ENCODE measurements at places on chromosomes 12 and 14.
A peak's percentile ranks its signal among the peaks of the same experiment; 100 is the strongest.

DNA sequence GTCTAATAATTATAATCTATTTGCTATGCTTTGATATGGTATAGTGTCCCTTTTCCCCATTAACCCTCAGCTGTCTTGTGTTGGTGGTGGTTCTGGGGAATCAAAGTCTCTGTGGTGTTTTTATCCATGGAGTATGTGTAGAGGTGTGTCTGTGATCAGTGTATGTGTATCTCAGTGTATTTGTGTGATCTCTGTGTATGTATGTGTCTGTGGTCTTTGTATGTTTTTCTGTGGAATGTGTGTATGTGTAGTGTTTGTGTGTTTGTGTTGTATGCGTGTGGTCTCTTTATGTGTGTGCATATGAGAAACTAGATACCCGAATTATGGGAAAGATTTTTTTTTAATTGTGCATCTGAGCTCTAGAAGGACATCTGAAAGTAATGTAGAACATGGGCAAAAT is 1.1 kb downstream of the GPR33 start:
- no peak for DNase-seq

DNA sequence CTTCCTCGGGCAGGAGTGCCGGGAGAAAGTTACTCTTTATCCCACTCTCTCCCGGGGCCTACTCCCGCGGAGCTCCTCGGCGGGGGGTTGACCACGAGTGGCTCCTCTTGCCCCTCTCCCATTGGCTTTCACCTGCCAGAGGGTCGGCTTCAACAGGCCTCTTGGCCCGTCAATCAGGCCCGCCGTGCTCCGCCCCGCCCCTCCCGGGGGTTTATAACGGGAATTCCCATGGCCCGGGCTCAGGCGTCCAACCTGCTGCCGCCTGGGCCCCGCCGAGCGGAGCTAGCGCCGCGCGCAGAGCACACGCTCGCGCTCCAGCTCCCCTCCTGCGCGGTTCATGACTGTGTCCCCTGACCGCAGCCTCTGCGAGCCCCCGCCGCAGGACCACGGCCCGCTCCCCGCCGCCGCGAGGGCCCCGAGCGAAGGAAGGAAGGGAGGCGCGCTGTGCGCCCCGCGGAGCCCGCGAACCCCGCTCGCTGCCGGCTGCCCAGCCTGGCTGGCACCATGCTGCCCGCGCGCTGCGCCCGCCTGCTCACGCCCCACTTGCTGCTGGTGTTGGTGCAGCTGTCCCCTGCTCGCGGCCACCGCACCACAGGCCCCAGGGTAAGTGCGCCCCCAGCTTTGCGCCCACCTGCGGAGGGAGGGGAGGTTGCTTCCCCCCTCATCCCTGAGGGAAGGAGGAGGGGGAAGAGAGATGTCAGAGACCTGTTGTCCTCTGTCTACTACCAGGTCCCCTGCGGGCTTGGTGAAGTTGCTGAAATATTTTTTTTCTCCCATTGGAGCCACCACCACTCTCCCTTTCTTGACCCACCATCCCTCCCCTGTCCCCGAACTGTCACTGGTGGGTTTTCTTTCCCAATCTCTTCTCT is at the start of gene SMOC1:
Gene SMOC1, plus strand, starts transcription at position 242 of the 869 bp plus-strand sequence. Its CDS starts 263 bp downstream, at position 505.
- peak; percentile 18 for DNase-seq

DNA sequence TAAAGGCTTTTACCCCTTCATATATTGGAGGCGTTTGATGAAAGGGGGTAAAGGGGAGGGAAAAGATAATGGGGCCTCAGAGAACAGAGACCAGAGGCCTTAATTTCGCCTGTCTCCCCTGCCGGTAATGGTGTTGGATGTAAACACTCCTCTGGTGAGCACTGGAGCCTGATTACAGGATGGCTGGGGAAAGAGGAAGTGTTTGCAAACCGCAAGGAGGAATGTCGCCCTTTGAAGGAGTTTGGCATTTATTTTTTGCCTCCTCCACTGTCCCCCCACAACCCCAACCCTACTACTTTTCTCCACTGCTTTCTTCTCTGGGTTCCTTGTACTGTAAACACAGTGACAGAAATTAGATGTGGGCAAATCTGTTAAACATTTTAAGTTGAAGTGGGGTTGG is 211.9 kb upstream of the TBX3 start:
- no peak for DNase-seq

DNA sequence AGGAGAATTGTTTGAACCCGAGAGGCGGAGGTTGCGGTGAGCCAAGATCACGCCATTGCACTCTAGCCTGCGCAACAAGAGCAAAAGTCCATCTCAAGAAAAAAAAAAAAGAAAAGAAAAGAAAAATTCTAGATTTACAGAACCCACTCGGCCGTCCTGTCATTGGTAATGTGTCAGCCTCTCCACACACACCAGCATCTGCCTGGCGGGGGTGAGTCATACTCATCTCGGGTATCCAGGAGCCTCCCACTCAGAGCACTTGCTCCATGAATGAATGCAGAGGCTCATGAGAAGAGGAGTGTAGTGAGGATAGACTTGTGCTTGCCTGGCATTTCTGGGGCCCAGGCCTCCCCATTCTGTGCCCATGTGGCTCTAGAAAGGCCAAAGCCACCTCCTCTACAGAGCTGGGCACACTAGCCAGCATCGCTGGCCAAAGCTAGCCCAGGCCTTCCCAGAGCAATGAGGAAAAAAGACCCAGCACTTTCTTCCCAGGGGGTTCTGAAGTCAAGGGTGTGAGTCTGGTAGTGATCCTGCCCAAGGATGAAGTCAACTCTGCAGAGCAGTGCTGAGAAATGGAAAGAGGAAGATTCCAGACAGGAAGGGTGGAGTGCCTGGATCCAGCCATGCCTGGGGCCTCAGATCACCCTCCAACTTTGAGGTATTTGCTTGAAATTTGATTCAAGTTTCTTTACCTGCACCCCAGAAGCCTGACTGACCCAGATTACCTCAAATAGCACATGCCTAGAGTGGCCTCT is 31.2 kb upstream of the KLC1 start:
- DNase-seq, result no peak

DNA sequence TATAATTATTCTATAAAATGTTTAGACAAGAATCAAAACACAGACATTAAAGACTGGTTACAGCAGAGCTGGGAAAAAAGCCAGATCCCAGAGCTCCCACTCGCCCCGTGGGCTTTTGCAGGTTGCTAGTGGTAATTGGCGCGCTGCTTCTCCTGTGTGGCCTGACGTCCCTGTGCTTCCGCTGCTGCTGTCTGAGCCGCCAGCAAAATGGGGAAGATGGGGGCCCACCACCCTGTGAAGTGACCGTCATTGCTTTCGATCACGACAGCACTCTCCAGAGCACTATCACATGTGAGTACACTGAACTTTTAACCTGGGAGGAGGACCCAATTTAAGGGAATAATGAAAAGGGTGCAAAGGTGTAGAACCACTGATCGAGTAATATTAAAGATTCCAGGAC is 7.5 kb downstream of the TMEM52B start:
- no peak for DNase-seq

GRCh38 chr14:47149326-47149725 is 497.7 kb upstream of the RPL10L start:
- DNase-seq, result no peak

DNA sequence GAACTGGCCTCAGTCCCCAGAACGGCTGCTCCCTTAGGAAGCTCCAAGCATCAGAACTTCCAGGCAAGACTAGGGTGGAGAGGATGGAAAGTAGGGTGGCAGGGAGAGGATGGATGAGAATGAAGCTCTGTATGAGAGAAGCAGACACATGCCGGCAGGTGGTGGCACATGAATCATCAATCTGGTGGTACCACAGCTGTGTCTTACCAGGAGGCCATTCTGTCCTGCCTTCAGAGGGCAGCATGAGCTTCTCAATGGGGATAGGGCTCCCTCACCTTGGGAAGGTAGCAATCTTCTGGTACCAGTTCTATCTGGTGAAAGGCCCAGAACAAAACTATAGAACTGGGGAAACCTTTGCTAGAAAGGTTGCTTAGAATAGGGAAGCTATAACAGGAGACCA is 55.4 kb upstream of the PYGL start:
- DNase-seq, result no peak

DNA sequence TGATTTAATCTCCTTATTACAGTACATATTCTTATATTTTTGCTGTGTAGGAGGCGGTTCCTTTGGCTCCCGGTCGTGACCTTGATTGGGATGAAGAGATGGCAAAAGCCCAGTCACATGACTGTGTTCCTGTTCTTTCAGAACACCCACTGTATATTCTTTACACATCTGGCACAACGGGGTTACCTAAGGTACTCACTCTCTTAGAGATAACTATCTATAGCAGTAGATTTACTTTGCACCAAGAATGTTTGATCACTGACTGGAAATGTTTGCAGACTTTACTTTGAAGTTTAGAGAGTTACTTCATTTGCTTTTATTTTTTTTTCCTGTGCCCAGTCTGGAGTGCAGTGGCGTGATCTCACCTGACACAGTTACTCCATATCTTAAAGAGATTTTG is 65.2 kb downstream of the ACSS3 start:
- no peak for DNase-seq

All from thoracic aorta (tissue), 2 donors.